ENCODE measurements at places on chromosomes 12 and 14. TPM values are rescaled to one million over a fixed set of nuclear protein-coding genes. Genes with fewer than 3 reads are reported as not detected.

Gene RBMS2
- total RNA-seq, result 71.3 TPM

GRCh38 chr14:105097794-105098127, 32.5 kb upstream of the GPR132 start:
- H3K27me3 ChIP-seq, result no peaks in the 10 kb centered on the region
- H3K36me3 ChIP-seq, result no peaks in the 10 kb centered on the region
- H3K27ac ChIP-seq, result no peak overlapping the region
- DNase-seq, result no peak
- H3K4me3 ChIP-seq, result no peak overlapping the region
- H3K4me1 ChIP-seq, result peaks cover 9% of the 10 kb centered on the region

Gene RNASE9
- total RNA-seq, result not detected

DNA sequence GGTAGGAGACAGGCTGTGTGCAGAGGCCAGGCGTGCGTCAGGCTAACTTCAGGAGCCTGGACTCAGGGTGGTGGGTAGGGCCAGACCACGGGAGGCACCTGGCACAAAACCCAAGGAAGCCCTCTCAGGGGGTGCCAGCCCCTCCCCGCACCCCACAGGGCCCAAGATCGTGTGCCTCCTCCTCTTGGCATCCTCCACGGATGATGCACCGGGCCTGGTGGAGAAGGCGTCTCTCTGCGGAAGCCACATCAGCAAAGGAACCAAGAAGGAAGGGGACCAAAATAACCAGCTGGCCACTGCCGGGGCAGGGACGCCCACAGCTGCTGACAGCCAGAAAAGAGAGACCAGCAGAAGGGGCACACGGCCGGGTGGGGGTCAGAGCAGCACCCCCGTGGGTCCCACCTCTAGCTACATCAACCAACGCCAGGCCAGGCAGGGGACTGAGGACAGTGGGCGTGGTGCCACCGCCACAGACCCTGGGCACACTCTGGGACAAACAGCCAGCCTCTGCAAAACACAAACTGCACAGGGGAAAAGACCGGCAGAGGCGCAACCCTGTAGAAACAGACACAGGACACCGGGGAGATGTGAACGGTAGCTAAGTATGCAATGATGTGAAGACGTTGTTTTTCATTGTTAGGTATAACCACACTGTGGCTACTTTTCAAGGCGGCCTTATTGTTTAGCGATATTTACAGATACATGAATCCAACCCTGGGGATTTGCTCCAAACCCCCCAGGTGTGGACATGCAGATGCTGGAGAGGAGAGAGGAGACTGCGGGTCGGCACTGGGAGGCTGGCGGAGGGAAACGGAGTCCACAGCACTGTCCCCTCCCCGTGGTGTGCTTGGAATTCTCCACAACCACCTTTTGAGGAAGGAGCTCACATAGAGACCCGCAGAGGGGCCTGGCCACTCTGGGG, 26.1 kb upstream of the C14orf180 start:
- H3K4me1 ChIP-seq, result no peaks in the 10 kb centered on the region
- no peak overlapping the region for H3K27ac ChIP-seq
- no peak for DNase-seq
- H3K27me3 ChIP-seq, result no peaks in the 10 kb centered on the region
- no peaks in the 10 kb centered on the region for H3K36me3 ChIP-seq

DNA sequence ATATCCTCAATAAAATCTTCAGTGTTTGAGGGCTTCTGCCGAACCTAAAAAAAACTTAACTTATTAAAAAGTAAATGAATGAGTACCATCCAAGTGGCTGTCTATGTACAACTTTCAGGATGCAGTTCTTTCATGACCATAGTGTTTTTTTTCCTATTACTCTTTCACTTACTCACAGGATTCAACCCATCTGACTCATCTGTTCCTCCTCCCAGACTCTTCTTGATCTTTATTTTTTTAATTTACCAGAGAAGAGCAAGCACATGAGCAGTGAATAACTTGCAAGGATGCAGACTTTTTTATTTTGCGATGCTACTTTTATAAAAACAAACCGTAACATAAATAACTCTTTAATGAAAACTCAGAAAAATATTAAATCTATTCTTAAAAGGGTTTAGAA, 24.5 kb downstream of the RECQL start:
- no peaks in the 10 kb centered on the region for H3K27me3 ChIP-seq
- H3K36me3 ChIP-seq, result peaks cover 29% of the 10 kb centered on the region
- no peak for DNase-seq
- H3K4me1 ChIP-seq, result no peaks in the 10 kb centered on the region
- H3K27ac ChIP-seq, result no peak overlapping the region

GRCh38 chr12:108367436-108367835, 28.3 kb upstream of the CMKLR1 start:
- no peaks in the 10 kb centered on the region for H3K4me1 ChIP-seq
- H3K27me3 ChIP-seq, result no peaks in the 10 kb centered on the region
- no peak for DNase-seq
- no peaks in the 10 kb centered on the region for H3K36me3 ChIP-seq
- H3K4me3 ChIP-seq, result no peak overlapping the region

Gene TSPAN19
- 0.66 TPM for total RNA-seq

Gene EMC9
- 22.1 TPM for total RNA-seq

Gene OTX2
- not detected for total RNA-seq

DNA sequence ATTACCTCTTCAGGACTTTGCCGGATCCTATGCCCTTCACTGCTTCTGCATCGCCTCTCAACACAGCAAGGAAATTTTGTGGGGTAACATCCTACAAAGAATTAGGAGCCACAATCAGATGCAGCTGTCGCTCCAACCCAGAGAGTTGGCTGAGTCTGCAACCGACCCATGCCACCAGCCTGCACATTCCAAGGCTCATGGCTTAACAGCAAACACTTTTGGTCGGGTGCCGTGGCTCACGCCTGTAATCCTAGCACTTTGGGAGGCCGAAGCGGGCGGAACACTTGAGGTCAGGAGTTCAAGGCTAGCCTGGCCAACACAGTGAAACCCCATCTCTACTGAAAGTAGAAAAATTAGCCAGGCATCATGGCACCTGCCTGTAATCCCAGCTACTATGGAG, 32.3 kb downstream of the LGMN start:
- H3K36me3 ChIP-seq, result peaks cover 15% of the 10 kb centered on the region
- H3K4me1 ChIP-seq, result no peaks in the 10 kb centered on the region
- no peak overlapping the region for H3K4me3 ChIP-seq
- H3K27me3 ChIP-seq, result no peaks in the 10 kb centered on the region
- DNase-seq, result no peak
- no peak overlapping the region for H3K27ac ChIP-seq

GRCh38 chr14:87260460-87260859, 732.5 kb downstream of the GALC start:
- no peak for DNase-seq
- no peak overlapping the region for H3K27ac ChIP-seq
- no peaks in the 10 kb centered on the region for H3K4me1 ChIP-seq
- H3K27me3 ChIP-seq, result no peaks in the 10 kb centered on the region
- no peaks in the 10 kb centered on the region for H3K36me3 ChIP-seq

DNA sequence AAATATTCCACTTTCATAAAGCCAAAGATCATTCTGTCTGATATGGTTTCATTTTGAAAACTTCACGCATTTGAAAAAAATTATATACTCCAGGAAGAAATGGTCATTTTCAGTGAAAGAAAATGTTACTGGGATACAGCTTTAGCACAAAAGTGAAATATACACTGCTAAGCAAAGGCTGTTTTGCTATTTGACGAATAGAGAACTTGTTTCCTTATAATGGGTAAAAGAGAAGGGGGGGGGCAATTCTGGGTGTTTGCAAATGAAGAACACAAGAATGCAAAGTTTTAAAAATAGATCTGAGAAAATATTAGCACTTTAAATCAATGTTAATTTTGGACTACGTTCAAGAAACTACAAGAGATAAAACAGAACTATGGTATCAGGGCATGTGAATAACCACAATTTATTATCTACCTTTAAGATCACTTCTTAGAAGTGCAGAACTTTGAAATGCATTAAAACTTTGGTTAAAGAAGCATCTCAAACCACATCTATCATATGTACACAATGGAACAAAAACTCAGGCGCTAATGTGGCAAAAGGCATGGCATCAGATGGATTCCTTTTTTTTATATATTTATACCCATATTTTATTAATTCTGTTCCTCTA, 51.1 kb downstream of the EFCAB11 start:
- no peaks in the 10 kb centered on the region for H3K36me3 ChIP-seq
- DNase-seq, result no peak
- no peak overlapping the region for H3K27ac ChIP-seq
- no peaks in the 10 kb centered on the region for H3K4me1 ChIP-seq

GRCh38 chr12:103399986-103400385, 95.8 kb downstream of the C12orf42 start:
- DNase-seq, result no peak
- H3K36me3 ChIP-seq, result no peaks in the 10 kb centered on the region
- no peak overlapping the region for H3K27ac ChIP-seq
- no peaks in the 10 kb centered on the region for H3K4me1 ChIP-seq

- DNase-seq, result no peak
- H3K4me1 ChIP-seq, result no peaks in the 10 kb centered on the region
- H3K36me3 ChIP-seq, result no peaks in the 10 kb centered on the region
- H3K27me3 ChIP-seq, result no peaks in the 10 kb centered on the region
Measured at GRCh38 chr12:124953689-124954405, 35.1 kb downstream of the DHX37 start.

DNA sequence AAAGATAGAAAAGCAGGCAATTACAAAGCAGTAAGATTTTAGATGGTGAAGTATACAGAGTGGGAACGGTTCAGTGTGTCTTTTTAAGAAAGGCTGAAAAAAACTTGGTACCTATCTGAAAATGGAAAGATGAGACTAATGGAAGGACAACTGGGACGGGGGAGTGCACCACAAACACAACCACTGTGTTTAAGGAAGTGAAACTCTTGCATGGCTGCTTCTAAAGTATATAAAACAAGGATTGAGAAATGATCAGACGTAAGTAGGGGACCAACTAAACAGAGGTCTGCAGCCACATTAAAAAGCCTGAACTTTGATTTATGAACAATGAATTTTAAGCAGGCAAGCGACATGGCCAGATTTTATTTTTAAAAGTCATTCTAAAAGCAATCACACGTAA, 328.6 kb downstream of the MDGA2 start:
- no peak for DNase-seq
- no peaks in the 10 kb centered on the region for H3K36me3 ChIP-seq

- peaks cover 5% of the 10 kb centered on the region for H3K36me3 ChIP-seq
- no peaks in the 10 kb centered on the region for H3K27me3 ChIP-seq
- no peaks in the 10 kb centered on the region for H3K4me1 ChIP-seq
- DNase-seq, result no peak
- H3K4me3 ChIP-seq, result peak overlapping the region; percentile 78
Measured at GRCh38 chr14:89955022-89955744, 544 bp upstream of the TDP1 start.

- H3K27ac ChIP-seq, result no peak overlapping the region
- H3K4me1 ChIP-seq, result no peaks in the 10 kb centered on the region
- H3K4me3 ChIP-seq, result no peak overlapping the region
- DNase-seq, result no peak
Measured at GRCh38 chr12:10741845-10742244, 18.7 kb upstream of the YBX3 start.

DNA sequence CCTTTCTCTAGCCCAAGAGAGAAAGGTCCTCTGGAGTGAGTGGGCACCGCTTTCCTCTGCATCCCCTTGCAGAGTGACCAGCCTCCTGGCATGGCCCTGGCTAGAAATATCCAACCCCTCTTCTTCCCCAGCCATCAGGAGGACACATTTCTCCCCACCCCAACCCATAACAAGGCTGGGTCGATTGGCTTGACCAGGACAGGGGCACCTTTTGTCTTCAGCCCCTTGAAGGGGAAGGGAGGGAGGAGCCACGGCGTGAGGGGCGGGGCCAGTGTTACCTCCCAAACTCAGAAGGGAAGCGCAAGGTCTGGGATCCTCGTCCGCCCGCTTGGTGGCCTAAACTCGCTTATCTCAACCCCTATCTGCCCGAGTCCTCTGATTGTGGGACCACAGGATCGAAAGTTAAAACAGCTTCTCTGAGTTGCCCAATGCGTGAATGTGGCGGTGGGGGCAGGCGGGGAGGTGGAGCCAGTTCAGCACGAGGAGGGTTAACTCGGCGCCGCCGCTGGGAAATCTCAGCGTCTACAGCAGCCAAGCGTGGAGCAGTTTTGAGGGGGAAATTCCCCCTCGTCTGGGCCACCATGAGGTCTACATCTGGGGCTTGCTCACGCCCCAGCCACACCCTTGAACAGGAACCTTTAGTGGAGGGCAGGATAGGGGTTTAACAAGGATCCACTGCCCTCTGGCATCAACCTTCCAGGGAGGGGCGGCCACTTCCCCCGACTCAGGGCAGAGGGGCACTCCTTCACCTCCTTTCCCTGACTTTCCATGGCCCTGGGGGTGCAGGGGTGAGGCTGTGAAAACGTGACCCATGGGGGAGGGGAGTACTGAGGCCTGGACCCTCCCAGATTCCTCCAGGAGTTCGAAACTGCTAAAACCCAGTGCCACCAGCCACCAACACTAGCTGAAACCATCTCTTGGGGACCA, 795 bp downstream of the STAT6 start:
- no peaks in the 10 kb centered on the region for H3K4me1 ChIP-seq
- H3K36me3 ChIP-seq, result peaks cover 19% of the 10 kb centered on the region
- DNase-seq, result peak; percentile 91
- H3K27me3 ChIP-seq, result no peaks in the 10 kb centered on the region

DNA sequence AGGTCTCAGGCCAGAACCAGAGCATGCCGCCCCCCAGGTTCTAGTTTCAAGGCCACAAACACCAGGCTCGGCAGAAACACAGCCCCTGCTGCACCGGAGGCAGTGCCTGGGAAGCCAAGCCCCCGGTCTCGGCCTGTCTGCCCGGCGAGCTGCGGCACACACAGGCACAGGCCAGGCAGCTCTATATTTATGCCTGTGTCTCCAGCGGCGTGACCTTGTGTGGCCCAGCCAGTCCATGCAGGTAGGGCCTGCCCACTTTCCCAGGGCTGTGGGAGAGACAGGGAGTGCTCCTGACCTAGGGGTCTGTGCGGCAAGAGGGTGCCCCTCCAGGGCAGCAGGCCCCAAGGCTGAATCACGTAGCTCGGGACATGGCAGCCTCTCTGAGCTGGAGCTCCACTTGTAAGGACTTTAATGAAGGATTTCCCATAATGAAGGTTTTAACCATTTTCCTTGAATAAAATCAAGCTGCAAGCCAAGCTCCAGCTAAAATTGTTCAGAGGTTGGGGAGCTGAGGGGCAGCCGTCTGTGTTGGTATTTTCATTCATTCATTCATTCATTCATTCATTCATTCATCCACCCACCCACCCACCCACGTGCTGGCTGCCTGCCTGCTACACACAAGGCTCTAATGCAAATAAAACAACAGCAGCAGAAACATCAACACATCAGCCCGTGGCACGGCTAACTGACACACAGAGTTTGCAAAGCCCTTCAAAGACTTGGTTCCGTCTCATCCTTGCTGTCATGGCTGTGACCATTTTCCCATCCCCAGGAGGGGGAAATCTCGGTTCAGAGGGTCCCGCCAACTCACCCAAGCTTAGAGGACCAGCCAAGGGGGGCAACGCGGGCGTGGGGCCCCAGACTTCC, 92.0 kb downstream of the RFLNA start:
- H3K36me3 ChIP-seq, result peaks cover 11% of the 10 kb centered on the region
- no peaks in the 10 kb centered on the region for H3K4me1 ChIP-seq
- H3K27me3 ChIP-seq, result no peaks in the 10 kb centered on the region
- no peak overlapping the region for H3K4me3 ChIP-seq
- H3K27ac ChIP-seq, result peak overlapping the region; percentile 87
